ENCODE measurements at places on chromosomes 13 and 19.

DNA sequence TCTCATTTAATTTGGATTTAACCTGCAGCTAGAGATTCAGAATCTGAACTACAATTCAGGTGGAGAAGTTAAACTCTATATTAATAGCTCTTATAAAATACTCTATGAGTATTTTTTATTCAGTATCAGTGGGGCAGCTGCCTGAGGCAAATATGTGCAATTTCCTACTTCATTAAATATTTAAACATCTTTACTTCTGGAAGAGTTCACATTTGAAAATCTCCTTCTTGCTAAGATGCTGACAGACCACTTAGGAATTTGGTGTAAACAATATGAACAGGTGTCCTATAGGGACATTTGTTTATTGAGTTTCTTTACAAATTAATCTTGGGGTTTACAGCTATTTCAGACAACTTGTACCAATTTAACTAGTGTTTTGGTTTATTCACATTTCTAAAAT, 20.4 kb downstream of the STARD13 start:
- no peak for DNase-seq

- no peak for DNase-seq
These were observed 4.2 kb upstream of the PLAUR start for GRCh38 chr19:43674183-43674582.

GRCh38 chr19:58557221-58558065, 968 bp downstream of the UBE2M start:
- no peak for DNase-seq

- DNase-seq = no peak
These were observed 41.2 kb upstream of the TPM4 start for GRCh38 chr19:16034958-16035560.

DNA sequence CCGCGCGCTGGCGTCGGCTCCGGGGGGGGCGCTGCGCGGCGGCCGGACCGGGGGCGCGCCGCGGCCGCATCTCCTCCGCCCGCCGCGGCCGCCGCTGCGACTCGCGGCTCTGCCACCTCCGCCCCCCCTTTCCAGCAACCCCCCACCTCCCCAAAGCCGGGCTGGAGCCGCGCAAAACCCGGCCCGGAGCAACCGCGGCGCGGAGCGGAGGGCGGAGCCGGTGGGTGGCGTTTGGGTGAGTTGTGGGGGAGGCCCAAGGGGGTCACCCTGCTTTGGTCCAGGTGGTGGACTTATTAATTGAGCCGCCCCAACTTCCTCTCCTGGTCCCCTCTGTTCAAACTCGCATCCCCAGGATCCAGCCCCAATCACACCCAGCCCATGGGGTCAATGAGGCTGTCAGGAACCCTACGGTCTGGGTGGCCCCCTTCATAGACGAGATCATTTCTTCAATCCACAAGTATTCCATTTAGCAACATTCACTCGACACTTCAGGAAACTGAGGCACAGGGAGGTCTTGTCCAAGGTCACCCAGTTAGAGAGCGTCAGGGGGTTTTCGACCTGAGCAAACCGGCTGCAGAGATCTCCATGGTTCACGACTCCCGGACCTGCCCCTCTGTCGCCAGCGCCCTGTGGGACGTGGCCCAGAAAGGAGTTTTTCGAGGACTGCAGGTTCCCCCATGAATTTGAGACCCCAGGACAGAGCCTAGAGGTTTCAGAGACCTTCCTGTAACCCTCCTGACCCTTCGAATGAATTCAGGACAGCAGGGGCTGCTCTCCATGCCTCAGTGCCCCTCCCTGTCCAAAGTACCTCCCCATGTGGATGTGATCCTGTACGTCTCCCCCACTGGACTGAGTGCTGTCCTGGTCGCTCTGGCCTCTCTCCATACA, 22.4 kb upstream of the SEMA6B start:
- no peak for DNase-seq

- DNase-seq = no peak
These were observed 844 bp upstream of the RFX1 start for GRCh38 chr19:14006766-14007562.

- DNase-seq = no peak
These were observed 40.2 kb downstream of the RAB20 start for GRCh38 chr13:110521296-110521680.

DNA sequence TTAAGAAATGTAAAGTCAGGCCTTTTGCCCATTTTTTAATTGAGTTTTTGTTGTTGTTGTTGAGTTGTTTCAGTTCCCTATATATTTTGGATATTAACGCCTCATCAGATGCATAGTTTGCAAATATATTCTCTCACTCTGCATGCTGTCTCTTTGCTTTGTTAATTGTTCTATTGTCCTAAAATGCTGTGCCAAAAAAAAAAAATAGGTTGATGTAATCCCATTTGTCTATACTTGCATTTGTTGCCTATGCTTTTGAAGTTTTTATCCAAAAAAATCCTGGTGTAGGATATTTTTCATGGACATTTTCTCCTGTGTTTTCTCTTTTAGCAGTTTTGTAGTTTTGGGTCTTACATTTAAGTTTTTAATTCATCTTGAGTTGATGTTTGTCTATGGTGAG, 163.3 kb upstream of the STARD13 start:
- no peak for DNase-seq

DNA sequence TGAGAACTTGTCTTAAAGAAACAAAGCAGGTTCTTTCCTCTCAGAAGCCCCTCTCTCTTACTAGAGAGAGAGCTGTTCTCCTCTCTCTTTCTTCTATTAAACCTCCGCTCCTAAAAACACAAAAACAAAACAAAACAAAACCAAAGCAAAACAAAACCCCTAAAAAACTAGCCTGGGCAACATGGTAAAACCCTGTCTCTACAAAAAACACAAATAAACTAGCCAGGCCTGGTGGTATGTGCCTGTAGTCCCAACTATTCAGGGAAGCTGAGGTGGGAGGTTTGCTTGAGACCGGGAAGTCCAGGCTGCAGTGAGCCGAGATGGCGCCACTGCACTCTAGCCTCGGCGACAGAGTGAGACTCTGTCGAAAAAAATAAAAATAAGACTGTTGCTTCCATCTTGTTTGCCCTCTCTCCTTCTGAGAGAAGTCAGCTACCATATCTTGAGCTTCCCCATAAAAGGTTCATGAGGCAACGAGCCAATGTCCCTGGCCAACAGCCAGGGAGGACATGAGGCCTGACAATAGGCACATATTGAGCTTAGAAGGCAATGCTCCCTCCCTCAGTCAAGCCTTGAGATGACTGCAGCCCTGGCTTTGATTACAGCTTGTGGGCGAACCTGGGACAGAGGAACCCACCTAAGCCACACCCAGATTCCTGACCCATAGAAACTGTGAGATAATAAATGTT, 17.5 kb upstream of the FLT3 start:
- no peak for DNase-seq

DNA sequence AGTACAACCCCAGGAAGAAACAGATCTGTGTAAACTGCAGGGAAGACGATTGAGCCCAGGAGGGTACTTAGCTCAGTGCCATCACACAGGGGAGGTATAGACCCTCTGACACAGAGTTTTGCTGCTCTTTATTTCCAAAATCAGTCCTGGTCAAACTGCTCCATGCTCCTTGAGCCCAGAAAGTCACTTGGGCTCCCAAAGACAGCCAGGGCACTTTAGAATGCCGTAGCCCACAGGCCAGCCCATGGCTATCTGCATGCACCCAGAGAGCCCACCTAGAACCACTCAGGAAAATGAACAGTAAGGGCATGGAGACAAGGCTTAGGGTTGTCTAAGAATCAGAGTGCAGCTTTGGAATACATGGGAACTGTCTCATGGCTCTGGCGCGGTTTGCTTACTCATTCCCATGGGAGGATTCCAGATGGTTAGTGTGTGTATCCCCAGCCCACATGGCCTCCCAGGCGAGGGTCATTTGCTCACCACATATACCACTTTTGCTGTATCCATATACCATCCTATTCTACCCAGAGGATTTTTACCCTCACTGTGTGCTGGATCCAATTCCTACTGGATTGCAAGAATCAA, 14.7 kb upstream of the PDCD5 start:
- no peak for DNase-seq

DNA sequence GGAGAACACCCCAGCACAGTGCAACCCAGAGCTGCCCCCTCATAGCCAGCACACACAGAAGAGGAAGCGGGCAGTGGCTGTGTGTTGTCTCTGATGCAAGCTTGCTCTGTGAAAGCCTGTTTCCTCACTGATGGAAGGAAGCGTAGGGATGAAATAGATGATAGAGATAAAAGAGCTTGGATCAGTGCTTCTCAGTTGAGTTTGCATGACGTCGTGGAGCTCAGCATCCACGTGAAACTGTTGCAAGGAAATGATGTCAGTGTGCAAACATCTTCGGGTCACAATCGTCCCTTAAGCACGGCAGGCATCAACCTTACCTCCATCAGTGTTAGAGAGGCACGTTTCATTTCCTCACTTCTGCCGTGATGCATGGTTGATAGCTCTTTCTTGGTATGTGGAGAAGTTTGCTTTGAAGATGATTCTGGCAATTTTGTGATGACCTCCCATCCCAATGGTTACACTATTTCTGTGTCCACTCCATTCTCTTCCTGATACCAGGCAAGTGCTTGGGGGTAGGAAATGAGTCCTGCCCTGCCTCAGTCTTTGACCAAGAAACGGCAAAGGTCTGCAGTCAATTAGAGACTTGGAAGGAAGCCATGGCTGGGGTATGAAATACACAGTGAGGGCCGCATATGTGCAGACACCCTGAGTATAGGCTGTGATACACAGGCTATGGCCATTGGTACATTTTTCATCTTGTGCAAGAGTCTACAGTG, 183.0 kb downstream of the ZNF536 start:
- no peak for DNase-seq

DNA sequence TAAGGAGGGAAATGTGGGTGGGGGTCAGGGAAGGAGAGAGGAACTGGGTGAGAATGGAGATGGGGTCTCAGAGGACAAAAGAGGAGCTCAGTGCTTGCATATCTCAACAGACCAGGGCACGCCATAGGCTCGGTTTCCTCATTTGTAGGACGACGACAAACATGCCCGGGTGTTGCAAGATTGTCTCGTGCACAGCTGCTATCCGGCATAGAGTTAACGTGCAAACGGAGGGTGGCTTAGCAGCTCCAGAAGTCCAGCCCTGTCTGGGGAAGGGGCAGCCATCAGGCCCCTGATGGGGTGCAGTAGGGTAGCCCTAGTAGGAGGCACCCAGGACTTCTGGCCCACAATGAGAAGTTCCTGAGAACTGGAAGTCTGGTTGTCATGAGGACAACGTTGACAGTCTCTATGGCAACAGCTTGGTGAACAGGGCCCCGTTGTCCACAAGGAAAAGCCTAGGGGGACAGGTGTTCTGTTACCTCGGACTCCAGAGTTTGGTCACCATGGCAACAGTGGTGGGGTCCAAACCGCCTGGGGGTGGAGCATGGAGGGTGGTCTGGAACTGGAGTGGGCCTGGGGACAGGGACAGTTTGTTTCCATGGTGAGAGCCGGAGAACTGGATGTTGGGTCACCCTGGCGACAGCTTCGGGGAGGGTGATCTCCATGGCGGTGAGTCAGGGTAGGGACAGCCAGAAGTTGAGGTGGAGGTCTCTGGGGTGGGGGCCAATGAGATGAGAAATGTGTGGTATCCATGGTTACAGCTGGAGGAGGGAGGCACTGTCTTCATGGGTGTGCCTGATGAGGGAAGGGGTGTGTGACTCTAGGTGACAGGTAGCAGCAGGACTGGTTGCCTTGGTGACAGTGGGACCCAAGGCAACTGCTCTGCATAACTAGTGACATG, 16.8 kb downstream of the TM6SF2 start:
- DNase-seq = no peak

DNA sequence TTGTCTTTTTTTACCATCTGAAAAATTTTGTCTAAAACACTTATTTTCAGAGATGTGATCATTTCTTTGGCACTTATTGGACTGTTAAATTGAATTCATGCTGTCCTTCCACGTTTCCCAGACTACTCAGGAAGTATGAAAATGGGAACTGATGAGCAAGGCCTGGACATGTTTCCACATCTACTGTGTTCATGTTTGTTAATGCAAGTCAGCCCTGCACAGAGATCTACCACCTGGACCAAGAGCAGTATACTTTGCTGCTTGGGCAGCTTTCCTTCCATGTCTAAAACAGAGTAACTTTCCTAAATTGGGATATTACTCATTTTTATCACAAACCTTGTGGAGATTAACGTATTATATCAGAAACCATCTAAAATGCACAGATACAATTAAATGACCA, 687.4 kb downstream of the DIAPH3 start:
- DNase-seq = no peak

DNA sequence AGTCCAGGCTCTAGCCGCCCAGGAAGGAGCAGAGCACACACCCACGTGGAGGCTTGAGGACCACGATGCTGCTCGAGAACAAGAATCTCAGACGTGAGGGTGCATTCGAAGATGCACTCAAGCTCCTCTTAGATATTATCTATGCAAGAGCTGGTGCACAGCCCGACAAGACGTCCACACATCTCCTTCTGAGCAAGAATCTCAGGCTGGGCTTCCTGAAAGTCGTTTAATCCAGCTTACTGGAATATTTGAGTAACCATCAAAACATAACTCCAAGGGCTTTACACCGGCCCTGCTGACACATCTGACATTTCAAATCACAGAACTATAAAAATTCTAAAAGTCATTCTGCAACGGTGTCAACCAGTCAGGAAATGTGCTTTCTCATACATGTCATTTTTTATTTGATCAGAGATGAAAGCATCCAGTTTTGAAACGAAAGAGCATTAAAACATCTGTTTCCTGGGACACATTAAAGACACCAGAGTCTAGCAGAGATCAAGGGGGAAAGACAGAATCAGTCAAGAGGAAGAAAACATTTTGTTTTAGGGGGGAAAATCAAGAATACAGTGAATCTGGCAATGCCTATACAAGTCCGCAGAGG, 177.7 kb upstream of the IRS2 start:
- DNase-seq = no peak

GRCh38 chr13:29515372-29515771, 80.1 kb downstream of the SLC7A1 start:
- no peak for DNase-seq

- DNase-seq = no peak
These were observed 53.3 kb downstream of the OXGR1 start for GRCh38 chr13:96940961-96941360.

- peak; percentile 53 for DNase-seq
These were observed at the start of gene CADM4 for GRCh38 chr19:43639519-43640423. Gene CADM4 (minus strand): TSS chr19:43639850. CDS start chr19:43639790, 60 bp downstream.

DNA sequence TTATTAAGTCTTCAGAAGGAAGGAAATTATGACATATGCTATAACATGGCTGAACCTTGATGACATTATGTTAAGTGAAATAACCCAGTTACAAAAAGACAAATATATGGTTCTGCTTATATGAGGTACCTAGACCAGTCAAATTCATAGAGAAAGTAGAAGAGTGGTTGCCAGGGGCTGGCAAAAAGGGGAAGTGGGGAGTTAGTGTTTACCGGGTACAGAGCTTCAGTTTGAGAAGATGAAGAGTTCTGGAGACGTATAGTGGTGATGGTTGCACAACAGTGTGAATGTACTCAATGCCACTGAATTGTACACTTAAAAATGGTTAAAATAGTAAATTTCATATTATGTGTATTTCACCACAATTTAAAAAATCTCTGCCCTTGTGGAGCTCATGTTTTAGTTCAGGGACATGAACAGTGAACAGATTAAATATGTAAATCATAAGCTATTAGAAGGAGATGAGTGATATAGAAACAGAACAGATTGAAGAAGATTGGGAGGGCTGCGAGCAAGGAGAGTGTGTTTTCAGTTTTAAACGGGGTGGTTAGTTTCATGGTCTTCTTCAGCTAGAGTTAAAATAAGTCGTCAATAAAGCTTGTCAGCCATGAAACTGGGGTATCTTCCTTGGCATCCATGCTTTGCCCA, 355.2 kb downstream of the KCNRG start:
- DNase-seq = no peak
